ENCODE measurements at places on chromosomes 5 and 9.

DNA sequence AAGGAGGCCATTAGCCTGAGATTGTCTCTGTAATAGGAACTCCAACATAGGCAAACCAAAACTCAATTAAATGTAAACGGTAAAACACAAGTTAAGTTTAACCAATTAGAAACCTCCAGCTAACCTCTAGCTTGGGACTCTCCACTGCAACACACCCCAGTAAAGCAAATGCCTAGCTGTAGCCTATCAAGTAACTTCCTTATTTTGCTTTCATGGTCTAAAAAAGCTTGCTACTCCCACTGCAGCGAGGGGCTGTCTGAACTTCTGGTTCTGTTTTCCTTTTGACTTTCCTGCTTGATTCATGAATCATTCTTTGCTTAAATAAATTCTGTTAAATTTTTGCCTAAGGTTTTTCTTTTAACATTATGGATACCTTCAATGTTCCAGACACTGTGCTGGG is 24.4 kb upstream of the C5orf46 start:
- no peak for DNase-seq

DNA sequence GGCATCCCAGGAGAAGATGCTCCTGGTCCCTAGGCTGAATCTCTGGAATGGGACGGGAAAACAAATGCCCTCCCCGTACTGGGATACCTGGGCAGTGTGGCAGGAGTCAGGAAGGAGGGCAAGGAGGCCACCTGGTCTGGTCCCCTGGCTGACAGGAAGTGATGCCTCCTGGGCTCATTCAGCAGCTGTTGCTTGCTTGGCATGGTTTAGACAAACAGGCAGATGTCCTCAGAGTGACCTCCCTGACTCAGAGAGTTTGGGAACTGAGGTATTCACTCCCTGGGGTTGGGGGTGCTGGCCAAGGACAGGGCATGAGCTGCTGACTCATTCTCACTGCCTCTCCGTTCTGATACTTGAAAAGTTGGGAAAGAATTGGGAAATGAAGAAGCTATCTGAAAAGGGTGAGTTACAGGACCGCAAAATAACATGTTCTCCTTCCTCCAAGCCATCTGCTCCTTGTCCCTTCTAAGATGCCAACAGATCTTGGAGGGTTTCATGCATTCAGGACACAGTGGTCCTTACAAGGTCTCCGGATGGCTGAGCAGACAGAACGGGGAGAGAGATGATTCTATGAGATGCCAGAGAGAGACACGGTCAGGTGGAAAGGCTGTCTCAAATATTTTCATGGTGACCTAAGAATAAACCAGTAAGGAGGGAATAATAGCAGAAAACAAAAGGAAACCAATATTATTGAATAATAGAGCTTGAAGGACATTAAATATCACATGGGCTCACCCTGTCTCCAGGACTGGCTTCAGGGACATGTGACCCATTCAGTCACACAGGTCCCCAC is 534.5 kb downstream of the BNC2 start:
- DNase-seq = peak; percentile 91

- no peak for DNase-seq
These were observed 14.8 kb upstream of the CEMIP2 start for GRCh38 chr9:71783120-71783523.

DNA sequence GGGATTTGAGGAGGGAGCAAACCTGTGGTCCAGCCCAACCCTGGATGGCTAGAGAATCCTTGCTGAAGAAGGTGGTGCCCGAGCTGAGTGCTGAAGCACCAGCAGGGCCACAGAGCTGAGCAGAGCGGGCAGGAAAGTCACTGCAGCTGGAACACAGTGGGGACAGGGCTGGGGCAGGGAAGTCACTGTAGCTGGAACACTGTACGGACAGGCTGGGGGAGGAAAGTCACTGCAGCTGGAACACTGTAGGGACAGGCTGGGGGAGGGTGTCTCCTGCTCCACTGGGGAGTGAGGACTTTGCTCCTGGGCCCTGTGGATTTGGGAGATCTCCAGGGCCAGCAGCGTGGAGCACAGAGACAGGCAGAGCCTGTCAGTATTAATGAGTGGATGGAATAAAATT is 9.0 kb upstream of the SUSD3 start:
- no peak for DNase-seq

GRCh38 chr5:6360323-6361072 is 17.8 kb downstream of the MED10 start:
- no peak for DNase-seq

- DNase-seq = no peak
These were observed 23.7 kb upstream of the TAS2R1 start for GRCh38 chr5:9653811-9654210.

GRCh38 chr5:61768692-61769281 is 436.7 kb downstream of the ZSWIM6 start:
- DNase-seq = peak; percentile 29

DNA sequence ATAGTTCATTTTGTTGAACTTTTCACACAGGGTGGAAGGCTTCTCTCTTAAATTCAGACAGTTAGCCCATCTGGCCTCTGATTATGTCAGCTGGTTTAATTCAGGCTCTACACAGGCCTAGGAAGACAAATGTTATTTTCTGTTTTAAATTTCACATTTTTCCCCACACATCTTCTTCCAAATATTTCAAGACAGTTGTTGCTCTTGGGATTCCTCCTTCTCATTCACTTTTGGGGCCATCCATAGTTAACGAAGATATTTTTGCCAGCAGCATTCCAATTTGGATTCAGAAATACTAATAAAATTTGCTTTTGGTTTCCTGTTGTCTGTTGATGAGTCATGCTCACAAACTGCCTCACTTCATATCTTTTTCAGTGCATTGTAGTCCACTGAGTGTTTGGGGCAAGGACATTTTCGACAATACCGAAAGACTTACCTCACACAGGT is 475.4 kb downstream of the DMAC1 start:
- no peak for DNase-seq

DNA sequence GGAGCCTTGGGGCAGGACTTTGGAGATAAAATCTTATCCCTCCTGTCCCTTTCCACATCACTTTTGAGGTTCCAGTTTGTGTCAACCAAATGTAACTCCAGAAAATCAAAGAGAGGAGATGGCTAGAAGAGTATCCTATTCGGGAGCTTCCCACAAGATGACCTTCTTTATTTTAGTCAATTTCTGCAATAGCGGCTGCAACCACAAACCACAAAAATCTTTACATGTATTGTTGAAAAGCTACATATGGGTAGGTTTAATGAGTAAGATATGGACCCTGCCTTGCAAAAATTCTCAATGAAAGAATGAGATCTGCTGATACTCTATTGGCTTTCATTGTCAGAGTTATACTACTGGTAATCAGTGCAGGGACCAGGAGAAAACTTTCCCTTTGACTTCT is 92.2 kb upstream of the MAMDC2 start:
- no peak for DNase-seq

DNA sequence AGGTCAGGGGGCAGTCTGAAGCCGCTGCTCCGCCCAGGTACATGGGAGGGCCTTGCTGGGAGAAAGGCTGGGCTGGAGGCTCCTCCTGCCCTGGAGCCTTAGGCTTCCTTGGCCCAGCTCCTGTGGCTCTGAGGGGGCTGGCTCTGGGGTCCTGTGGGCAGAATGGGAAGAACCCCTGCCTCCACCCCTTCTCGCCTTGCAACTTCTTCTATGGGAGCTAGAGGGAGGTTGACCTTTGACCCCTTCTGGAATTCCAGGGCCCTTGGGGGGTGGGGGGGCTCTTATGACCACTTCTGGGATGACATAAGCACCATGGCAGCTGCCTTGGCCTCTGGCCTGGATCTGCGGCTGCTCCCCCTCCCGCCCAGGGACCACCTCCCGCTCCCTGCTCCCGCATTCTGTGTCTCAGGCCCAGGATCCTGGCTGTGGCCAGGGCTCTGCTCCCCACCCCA is 32.2 kb downstream of the IER5L start:
- DNase-seq = no peak

- DNase-seq = no peak
These were observed 16.2 kb downstream of the CYFIP2 start for GRCh38 chr5:157282150-157282549.

DNA sequence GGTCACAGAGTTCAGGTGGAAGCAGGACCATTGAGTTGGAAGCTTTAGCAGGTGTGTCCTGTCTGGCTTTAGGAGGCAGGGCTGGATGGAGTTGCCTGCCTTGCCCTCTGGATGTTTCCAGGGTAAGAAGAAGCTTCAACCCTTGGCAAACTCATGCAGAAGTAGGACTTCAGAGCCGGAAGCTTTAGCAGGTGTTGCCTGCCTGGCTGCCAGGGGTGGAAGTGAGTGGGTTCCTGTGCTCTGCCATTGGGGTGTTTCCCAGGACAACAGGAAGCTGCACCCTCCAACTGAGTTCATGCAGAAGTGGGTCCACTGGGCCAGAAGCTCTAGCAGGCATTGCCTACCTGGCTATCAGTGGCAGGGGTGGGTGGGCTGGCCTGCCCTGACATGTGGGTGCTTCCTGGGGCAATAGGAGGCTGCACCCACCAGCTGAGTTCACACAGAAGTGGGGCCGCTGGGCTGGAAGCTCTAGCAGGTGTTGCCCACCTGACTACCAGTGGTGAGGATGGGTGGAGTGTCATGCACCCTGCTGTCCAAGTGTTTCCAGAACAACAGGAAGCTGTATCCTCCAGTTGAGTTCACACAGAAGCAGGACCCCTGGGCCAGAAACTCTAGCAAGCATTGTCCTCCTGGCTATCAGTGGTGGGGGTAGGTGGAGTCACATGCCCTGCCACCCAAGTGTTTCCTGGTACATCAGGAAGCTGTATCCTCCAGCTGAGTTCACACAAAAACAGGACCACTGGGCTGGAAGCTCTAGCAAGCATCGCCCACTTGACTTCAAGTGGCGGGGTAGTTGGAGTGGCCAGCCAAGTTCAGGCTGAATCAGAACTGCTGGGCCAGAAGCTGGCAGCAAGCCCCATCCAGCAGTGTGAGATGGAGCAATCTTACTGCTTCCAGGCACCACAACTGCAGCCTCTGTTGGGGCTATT is 24.6 kb downstream of the LOX start:
- no peak for DNase-seq

- no peak for DNase-seq
These were observed 81.9 kb upstream of the FAM169A start for GRCh38 chr5:74948031-74948546.

DNA sequence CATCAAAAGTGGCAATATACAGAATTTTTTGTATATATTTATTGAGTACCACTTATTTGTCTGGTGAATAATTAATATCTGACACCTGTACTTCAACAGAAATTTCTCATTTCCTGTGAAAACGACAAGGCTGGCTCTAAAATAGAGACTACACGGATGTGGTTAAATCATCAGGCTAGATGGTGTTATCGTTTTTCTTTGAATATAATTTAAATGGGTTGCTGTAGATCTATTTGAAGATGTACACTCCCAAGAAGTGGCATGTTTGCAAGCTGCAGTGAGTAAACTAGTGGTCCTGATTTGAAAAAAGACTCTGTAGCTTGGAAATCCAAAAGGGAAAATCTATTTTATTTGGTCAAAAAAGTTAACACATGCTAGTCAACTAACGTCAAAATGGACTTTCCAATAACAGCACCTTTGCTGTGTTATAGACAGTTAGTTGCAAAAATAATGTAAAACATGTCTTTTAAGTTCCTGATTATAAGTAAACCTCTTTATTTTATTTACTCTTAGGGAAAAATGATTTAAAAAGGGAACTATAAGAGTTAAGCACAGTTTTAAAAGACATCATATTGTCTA is 13.8 kb downstream of the ST8SIA4 start:
- no peak for DNase-seq

DNA sequence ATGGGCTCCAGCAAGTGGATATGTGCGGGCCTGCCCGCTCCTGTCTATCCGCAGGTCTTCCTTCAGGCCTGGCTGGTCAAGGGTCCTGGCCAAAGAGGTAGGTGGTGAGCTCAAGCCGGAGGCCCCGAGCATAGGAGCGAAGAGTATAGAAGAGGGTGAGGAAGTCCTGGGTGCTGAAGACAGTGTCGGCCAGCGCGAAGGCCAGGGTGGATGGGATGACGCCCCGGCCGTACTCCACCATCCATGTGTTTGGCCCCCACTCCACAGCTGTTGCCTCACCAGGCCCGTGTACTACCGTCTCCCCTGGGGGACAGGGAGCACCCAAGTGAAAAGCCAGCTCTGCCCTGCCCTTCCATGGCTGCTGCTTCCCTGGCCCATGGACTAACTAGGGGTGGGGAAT is 2.0 kb downstream of the SIGMAR1 start:
- no peak for DNase-seq

Data from H54 (cell line).